ENCODE measurements at places on chromosomes 12 and 14.

DNA sequence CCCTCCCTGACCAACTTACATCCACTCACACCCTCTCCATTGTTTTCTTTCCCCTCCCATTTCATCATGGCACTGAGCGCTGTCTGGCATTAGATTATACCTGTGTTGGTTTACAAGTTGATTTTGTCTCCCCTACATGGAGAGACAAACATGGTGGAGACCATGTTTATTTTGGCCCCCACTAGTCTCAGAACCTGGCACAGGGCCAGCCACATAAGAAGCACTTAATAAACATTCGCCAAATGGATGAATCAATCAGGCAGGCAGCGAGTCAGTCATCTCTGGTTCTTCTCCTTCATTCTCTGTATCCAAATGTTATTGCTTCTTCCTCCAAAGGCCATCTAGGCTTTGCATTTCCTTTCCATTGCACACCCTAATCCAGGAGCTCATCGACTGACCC is 177.4 kb downstream of the DPF3 start:
- DNase-seq: no peak

- DNase-seq: no peak
Observed at GRCh38 chr12:67504026-67504425, 144.5 kb upstream of the DYRK2 start.

DNA sequence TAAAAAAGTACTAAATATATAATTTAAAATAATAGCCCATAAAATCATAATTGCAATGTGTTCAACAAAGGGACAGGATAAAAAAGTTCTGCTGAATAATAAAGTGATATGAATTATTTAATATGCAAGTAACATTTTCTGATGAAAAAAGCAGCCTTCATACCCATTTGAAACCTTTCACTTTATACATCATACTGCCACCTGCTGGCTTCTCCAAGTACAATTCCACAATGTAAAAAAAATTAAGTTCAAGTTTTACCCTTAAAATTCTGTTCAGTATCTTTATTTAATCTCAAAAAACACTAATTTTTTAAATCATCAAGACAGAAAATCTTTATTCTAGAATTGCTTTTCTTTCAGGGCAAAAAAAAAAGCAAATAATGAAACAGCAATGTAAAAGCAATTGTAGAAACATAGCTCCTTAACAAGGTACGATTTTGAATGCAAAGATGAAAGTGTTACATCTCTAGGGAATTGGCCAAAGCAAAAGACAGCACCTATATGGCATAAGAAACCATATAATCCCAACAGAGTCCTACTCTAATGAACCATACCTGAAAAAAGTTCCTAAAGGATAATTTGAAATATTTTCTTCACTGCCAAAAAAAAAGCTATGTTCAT is 15.0 kb downstream of the MDM1 start:
- peak; percentile 67 for DNase-seq

DNA sequence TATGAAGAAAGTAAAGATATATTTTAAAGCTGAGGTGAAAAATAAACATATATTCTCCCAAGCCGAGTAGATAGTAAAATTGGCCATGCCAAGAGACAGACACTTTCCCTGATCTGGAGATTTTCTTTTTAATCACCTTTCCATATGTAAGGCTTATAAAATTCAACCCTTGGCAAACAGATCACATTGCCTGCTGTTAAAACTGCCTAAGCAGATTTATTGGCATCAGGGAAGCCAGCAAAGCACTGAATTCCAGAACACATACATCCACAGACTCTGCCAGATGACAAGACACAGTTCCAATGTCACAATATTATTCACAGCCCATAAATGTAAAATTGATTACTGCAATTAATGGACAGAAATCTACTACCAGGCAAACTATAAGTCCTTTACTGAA is 78.2 kb upstream of the GARIN2 start:
- DNase-seq: no peak

- no peak for DNase-seq
Observed at GRCh38 chr12:109291117-109291516, 18.0 kb downstream of the FOXN4 start.

DNA sequence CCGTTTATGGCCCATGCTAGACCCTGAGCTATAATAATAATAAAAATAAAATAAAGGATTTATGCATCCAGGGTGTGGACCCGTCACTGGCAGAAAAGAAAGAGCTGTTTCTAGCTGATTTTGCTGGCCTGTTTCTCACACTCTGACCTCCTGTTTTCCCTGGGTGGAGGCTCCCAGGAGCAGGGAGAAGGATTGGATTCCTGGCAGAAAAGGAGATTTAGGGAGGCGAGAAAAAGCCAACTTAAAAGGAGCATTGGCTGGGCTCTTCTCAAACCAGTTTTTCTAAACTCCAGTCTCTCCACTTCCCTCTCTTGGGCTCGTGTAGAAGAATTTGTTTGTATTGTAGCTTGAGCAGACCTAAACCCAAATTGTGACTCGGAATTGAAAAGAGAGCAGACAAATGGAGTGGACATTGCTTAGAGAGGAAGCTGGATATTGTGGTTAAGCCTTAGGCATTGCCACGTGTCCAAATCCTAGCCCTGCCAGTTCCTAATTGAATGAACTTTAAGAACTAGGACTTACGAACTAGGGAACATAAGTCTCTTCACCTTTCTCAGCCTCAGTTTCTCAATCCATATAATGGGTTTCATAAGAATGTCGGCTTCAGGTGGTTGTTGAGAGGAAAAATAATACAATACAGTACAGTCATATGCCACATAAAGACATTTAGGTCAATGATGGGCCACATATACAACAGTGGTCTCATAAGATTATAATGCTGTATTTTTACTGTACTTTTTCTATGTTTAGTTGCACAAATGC is 14.4 kb upstream of the TBX5 start:
- DNase-seq: no peak

GRCh38 chr12:108966378-108967151 is 54.3 kb downstream of the SVOP start:
- no peak for DNase-seq

DNA sequence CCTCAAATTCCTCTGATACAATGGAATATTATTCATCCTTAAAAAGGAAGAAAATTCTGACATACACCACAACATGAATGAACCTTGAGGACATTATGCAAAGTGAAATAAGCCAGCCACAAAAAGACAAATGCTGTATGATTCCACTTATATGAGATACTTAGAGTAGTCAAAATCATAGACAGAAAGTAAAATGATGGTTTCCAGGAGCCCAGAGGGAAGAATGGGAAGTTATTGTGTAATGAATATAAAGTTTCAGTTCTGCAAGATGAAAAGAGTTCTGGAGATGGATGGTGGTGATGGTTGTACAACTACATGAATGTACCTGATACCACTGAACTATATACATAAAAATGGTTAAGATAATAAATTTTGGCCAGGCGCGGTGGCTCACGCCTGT is 18.3 kb downstream of the VWF start:
- no peak for DNase-seq

DNA sequence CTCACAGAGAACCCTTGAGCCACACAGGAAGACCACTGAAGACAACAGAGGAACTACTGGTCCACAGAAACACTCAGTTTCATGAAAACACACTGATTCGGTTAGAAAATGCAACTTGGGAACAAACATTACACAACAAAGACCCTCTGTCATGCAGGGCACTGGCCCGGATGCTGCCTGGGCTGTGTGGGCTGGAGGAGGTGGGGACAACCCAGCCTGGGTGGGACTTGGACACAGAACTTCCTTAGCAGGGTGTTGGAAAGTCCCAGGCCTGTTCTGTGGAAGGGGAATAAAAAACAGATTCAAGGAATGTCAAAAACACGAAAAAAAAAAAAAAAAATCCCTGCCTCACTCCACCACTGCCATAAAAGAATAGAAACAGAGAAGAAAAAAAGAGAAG is 181.0 kb downstream of the MON2 start:
- no peak for DNase-seq

GRCh38 chr12:27572486-27573255 is 48.7 kb downstream of the PPFIBP1 start:
- DNase-seq: no peak

DNA sequence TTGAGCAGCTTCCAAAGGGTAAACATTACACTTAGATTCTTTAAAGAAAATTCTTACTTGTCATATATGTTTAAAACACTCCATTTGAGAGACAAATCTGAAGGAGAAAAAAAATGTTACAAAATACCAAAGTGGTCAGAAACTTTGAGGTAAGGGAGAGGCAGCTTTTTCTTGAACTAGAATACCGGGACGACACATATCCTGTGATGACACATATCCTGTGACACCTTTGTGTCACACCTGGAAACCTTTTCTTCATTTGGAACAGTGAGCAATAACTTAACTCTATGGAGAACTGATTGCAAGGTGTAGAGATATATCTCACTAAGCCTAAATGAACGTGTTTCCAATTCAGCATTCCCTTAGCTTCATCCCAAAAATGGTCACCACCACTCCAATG is 4.6 kb upstream of the GRIN2B start:
- no peak for DNase-seq

DNA sequence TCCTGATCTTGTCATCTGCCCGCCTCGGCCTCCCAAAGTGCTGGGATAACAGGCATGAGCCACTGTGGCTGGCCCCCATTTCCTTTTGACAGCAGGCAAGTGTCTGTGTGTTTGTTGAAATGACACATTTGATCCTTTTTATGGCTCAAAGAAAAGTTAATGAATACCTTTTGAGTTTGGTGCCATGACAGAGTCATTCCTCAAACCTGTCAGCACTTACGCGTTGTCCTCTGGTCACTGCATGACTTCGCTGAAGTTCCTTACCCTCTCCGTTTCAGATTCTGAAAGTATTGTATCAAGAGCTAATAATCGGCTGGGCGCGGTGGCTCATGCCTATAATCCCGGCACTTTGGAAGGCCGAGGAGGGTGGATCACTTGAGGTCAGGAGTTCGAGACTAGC is 32.4 kb downstream of the NEMF start:
- DNase-seq: no peak

GRCh38 chr12:111417784-111418593 is 12.3 kb downstream of the SH2B3 start:
- DNase-seq: no peak

GRCh38 chr14:50798048-50798421 is 32.9 kb downstream of the NIN start:
- no peak for DNase-seq

DNA sequence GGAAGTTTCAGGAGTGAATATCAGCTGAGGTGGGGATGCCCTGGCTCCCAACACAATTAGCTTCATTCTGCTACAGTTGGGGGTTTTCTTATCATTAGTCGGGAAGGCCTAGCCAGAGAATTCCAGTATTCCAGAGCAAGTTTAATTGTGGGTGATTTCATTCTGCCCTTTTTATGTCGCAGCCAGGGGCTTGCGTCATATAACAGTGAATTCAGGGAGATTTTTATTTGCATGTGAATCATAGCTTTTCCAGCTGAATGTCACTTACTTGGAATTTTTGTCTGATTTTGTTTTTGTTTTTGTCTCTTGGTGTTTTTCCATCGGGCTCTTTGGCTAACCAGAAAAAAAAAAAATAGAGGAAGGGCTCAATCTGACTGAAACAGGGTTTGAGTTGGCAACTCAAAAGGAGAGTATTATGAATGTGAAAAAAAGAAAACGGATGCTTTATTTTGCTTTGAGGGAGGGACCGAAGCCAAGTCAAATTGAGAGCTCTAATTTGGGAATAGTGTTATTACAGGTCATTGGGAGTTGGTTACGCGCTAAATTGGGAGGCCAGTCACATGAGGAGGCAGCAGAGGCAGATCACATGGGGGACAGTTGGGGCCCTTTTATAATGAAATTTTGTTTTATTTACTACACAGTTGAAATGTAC is 119.4 kb downstream of the SAMD4A start:
- DNase-seq: no peak

DNA sequence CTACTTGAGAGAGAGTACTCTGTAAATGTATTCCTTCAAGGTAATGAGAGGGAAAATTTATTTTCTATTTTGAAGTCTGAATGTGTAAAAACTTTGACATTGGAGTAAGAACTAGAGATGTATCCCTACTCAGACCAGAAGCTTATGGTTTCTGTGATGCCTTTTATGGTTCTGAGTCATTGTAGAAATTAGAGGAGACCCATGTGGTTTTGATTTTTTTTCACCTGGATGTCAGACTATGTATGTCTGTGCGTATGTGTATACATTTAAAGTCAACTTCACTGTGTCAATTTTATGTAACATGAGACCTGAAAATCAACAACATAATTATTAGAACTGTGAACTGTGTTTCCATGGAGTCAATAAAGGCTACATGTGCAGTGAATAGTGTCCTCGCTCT is 302.0 kb downstream of the TRHDE start:
- no peak for DNase-seq

DNA sequence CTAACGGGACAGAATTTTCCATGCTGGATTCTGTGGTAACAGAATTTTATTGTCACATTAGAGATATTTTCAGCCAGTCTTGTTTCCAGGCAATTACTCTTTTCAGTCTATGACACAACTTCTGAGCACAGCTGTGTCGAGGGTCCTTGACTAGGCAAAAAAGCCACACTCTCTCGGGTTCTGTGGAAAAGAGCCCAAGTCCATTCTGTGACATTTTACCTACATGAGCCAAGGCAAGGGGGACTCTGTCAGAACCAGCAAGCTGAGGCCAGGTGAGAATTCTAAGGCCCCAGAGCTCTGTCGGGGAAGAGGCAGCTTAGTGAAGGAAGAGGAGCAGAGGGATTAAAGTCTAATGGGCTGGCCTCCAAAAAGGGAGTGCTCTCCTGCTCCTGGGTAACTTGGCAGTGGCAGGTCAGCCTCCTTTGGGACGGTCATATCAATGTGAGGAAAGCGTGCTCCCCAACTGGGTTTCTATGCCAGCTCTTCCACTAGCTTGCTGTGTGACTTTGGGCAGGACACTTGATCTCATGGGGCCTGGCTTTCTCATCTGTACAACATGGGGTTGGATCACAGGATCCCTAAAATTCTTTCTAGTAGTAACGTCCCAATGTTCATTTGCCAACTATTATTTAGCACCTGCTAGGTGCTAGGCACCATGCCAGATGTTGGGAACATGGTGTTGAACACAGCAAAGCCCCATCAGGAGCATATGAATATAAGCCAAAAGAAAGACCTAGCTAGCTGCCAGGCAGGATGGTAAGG is 16.0 kb upstream of the RIC8B start:
- DNase-seq: no peak

DNA sequence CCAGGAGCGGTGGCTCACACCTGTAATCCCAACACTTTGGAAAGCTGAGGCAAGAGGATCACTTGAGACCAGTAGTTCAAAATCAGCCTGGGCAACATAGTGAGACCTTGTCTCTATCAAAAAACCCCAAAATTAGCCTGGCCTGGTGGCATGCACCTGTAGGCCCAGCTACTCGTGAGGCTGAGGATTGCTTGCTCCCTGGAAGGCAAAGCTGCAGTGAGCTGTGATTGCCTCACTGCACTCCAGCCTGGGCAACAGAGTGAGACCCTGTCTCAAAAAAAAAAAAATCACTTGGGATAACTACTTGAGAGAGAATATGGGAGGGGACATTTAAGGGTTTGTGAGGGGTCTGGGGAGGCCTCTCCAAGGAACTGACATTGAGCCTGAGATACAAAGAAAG is 109.0 kb downstream of the GPATCH2L start:
- no peak for DNase-seq

GRCh38 chr14:100774164-100774537 is 47.5 kb downstream of the DLK1 start:
- DNase-seq: no peak

DNA sequence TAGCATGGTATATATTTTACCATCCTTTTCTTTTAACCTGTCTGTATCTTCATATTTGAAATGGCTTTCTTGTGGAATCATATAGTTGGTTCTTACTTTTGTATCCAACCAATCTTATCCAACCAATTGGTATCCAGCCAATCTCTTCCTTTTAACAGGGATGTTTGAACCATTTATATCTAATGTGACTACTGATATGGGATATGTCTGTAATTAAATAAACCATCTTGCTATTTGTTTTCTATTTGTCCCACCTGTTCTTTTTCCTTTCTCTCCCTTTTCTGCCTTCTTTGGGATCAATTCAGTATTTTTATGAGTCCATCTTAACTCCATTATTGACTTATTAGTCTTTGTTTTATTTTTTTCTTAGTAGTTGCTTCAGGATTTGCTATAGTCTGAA is 30.8 kb upstream of the SNX6 start:
- no peak for DNase-seq
